SK-N-MC (cell line): ENCODE measurements at places on chromosomes 2 and 18.

DNA sequence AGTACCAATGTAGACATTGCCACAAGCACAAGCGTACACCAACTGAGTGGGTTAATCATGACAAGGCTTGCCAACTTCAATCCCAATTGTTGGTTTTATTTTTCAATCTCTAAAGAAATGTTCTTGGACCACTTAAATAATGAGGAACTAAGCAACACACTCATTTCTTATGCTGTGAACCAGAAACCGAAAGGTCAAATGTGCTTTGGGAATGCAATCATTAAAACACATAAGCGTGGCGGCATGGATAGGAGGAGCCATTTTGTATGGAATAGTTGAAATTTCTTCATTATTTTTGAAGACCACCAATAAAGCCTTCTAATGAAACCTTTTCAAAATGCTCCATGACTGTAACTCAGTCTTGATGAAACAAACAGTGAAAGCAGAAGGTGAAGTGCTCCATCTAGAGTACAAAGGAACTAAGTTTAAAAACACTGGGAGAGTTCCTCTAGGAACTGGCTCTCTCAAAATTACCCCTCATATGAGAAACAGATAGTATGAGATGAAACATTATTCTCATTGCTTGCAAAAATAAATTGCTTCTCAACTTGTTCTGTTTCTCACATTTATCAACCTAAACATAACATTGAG lies 113.2 kb upstream of the CHST9 start:
- DNase-seq = no peak

GRCh38 chr2:6496376-6496775 lies 369.3 kb downstream of the CMPK2 start:
- no peak for DNase-seq

- DNase-seq = no peak
Measured at GRCh38 chr2:30026091-30027055, 105.0 kb upstream of the ALK start.

GRCh38 chr2:60226191-60226590 lies 327.3 kb downstream of the BCL11A start:
- no peak for DNase-seq

- no peak for DNase-seq
Measured at GRCh38 chr2:158715357-158715756, 79.8 kb upstream of the DAPL1 start.

GRCh38 chr2:75102011-75102410 lies 97.3 kb downstream of the TACR1 start:
- no peak for DNase-seq

DNA sequence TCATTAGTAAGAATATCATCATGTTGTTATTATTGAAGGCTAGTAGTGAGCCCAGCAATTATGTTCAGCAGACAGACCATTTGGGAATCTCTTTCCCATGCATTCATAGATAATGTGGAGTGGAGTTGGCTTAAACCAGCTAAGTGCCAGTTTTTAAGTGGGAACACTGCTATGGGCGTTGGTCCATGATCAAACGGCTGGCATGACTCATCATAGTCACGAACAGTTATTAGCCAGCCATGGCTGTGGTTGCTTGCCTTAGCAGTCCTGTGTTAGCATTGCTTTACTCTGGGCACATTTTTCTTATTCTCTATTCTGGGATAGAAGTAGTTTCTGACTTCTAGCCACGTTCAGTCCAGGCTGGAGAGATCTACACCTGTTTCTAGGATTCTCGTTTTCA lies 17.7 kb downstream of the EIF4E2 start:
- DNase-seq = no peak

DNA sequence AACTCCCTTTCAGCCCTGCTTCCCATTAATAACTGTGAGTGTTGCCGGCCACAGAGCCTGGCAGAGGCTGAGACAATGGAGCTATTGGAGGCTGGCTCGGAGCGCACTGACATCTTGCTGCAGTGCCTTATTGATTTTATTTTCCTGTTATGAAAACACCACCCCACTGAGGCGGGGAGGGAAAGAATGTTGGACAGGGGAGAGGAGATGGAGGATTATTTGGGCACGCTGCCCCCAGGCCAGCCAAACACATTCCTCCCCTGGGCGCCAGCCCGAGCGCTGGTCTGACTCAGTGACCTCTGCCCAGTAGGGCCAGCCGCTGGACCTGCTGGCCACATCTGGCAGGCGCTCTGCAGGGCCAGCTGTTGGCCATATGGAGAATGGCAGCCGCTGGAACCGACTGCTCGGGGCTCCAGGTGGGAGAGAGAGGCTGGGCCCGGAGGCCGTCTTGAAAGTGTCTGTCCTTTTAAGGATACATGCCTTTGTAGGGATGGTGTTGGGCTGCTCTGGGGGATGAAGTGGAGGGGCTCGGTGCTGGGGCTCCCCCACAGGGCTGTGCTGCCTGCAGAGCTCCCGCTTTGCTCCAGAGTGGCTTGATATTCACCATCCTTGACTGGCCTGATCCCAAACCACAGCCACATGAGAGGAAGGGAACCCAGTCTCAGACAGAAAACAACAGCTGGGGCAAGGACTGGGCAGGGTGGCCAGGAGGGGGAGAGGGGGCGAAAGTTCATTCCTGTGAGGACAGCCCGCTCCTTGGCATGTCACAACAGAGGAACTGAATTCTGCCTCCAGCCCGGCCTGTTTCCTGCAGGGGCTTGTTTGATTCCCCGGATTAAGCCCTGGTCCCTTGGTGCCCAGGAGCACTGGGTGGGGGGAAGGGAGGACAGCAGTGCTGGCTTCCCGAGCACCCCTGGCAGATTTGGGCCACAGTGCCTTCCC lies 179.0 kb downstream of the KLHL29 start:
- DNase-seq = no peak

- no peak for DNase-seq
Measured at GRCh38 chr2:231288590-231288989, 90.2 kb downstream of the ARMC9 start.

- no peak for DNase-seq
Measured at GRCh38 chr18:69402533-69402989, 1.9 kb downstream of the DOK6 start.

DNA sequence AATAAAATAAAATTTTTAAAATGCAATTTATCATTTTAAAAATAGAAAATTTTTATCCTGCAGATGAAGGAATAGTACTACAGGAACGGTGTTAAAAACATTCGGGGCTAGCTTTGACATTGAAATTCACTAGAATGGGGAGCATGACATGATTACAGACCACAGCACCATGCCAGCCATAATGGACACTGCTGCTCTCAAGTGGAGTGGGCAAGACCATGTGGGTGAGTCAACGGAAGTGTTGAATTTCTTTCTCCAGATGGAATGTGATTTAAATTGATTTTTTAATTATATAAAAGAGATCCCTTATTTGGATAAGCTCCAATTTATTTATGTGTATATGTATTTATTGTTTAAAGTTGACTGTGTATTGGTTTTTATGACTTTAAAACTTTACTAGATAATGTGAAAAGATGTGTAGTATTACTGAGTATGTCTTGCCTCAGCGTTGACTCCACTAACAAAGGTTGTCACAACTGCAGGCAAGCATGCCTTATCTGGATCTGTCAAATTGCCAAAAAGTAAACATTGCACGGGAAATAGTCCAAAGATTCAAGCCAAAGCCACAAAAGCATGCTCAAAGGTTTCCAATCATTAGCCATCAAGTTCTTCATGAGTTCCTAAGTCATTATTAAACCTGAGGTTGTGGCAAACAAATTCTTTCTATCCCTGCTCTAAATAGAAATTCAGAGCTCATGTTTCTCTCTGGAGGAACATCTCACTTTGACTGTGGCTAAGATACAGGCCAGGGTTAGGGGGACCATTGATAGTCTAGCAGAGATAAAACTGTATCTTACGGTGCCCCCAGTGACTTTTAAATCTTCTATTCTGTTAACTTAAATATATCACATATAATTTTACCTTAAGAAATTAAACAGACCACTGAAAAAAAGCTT lies 536.9 kb downstream of the TMX3 start:
- DNase-seq = peak; percentile 26

GRCh38 chr18:35466334-35466733 lies 31.4 kb downstream of the INO80C start:
- DNase-seq = no peak

DNA sequence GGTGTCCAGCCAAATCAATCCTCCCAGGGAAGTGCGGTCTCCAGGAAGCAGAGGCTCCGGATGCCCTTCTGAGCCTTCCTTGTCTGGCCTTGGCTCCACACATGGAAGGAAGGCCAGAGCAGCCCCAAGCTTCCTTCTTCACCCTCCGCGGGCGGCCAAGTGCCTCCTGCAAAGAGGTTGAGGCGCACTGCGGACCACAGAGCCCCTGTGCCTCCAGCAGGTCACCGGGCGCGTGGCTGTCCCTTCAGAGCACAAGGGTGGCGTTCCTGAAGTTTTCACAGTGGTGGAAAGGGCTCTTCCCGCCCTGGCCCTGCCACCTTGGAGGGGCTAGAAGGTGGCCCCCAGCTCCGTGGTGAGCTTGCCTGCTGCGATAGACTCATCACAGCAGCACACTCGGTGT lies 175.9 kb upstream of the RAB12 start:
- no peak for DNase-seq

DNA sequence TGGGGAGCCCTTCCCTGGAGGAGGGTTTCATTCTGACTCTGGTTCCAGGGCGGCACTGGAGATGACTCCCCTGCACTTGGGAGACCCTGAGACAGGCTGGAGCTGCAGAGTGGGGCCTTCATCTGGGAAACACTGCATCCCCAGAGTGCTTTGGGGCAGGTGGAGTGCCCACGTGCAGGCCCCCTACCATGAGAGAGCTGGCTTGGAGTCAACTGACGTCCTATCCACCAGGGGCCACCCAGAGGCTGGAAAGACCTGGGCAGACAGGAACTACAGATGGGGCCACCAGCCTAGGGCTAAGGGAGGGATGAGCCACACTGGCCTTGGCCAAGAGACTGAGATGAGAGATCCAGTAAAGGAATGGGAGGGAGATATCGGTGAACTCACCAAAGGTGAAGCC lies 153.8 kb downstream of the ASB1 start:
- DNase-seq = no peak

- DNase-seq = no peak
Measured at GRCh38 chr2:179435000-179435399, 170.4 kb upstream of the SESTD1 start.

- no peak for DNase-seq
Measured at GRCh38 chr2:25819597-25820039, 58.7 kb downstream of the ASXL2 start.

GRCh38 chr18:44679914-44680272 lies 795 bp upstream of the SETBP1 start:
- no peak for DNase-seq

- DNase-seq = no peak
Measured at GRCh38 chr2:176443946-176444345, 174.7 kb downstream of the MTX2 start.

- DNase-seq = no peak
Measured at GRCh38 chr2:68645523-68645922, 2.1 kb downstream of the PROKR1 start.

GRCh38 chr2:177335917-177336450 lies 56.6 kb upstream of the AGPS start:
- no peak for DNase-seq

DNA sequence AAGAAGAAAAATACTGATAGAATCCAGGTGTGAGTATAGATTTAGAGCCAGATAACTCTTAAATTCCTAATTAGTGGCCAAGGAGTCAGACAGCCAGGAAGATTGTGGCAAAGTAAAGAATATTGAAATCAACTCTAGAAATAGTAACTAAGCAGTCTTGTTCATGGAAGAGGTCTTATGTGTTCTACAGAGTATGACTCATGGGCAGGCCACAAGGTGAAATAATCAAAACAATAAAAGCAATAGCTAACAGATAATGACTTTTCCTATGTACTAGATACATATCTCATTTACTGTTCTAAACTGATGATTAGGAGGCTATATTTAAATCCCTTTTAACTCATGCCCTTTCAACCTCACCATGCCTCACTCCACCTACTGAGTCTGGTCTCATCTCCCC lies 227.4 kb upstream of the COL3A1 start:
- no peak for DNase-seq

DNA sequence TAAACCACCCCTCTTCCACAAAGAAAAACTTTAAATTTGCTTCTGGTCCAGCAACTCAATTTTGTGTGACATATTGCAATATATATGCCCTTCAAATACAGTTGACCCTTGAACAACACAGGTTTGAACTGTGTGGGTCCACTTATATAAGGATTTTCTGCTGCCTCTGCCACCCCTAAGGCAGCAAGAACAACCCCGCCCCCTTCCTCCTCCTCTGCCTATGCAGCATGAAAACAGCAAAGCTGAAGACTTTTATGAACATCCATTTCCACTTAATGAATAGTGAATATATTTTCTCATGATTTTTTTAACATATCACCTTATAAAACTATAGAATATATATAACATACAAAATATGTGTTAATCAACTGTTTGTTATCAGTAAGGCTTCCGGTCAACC lies 58.3 kb downstream of the EML4 start:
- DNase-seq = no peak

DNA sequence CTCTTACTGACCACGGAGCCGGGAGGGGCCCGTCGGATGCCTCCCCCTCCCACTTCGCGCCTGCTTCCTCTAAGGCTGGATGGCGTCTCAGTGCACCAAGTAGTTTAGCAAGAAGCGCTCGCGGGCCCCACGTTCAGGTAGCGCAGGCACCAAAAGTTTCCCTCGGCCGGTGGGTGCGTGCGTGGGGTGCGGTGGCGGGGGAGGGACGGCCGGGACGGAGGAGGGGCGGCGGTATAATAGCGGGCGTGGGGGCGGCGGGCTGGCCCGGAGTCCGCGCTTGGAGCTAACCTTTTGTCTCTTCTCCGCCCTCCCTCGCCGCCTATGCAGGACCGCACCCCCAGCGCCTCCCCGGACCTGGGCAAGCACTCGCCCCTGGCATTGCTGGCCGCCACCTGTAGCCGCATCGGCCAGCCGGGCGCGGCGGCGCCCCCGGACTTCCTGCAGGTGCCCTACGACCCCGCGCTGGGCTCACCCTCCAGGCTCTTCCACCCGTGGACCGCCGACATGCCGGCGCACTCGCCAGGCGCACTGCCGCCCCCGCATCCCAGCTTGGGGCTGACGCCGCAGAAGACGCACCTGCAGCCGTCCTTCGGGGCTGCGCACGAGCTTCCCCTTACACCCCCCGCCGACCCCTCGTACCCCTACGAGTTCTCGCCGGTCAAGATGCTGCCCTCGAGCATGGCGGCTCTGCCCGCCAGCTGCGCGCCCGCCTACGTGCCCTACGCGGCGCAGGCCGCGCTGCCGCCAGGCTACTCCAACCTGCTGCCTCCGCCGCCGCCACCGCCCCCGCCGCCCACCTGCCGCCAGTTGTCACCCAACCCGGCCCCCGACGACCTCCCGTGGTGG lies 1.0 kb downstream of the SP5 start:
- DNase-seq = no peak

GRCh38 chr18:57804557-57804956 lies 1.4 kb upstream of the ATP8B1 start:
- no peak for DNase-seq

DNA sequence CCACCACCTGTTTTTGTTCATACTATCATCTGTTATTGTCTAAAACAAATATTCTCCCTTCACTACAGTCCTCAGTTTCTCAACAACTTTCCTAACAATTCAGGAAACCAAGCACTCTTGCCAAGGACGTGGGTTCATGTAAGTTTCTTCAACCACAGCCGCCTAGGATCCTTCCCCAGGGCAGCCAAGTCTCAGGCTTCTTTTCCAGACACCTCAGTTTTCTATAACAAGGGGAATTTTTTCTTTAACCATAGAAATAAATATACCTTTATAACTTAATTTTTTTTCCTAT lies 39.4 kb upstream of the AGPS start:
- no peak for DNase-seq
